Right cardiac atrium (tissue), 5 donors: ENCODE measurements at places on chromosomes 6 and 20. TPM values are rescaled to one million over a fixed set of nuclear protein-coding genes. Genes with fewer than 3 reads are reported as not detected.

DNA sequence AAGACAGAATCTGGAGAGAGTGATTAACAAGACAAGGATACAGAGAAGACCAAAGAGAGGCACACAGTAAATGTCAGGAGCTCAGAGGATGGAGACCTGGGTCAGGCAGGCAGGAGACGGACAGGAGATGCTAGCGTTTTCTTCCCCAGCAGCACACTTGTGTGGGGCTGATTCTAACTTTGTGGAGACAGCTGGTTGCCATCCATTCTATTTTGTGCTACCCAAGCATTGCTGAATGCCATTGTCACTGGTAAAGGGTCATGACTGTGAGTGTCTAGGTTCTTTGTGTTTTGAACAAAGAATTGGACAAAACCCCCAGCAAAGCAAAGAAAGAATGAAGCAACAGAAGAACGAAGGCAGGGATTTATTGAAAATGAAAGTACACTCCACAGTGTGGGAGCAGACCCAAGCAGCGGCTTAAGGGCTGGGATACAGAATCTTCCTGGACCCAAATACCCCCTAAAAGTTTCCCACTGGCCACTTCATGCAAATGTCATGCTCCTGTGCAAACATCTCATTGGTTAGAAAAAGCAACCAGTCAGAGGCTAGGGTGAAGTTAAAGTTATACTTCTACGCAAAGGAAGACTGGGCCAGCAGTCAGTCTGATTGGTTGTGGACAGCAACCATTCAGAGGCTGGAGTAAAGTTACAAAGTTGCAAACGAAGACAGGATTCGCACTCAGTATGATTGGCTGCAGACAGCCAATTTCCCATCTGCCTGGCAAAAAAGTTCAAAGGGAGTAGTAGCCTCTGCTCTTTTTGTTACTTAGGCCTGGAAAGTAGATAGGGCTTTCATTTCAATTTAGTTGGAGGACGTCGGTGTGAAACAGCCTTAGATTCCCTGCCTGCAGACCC is 17.5 kb downstream of the PTK7 start:
- DNase-seq = peak; percentile 35

- DNase-seq = no peak
Measured at GRCh38 chr6:113742342-113742741, 114.8 kb upstream of the MARCKS start.

DNA sequence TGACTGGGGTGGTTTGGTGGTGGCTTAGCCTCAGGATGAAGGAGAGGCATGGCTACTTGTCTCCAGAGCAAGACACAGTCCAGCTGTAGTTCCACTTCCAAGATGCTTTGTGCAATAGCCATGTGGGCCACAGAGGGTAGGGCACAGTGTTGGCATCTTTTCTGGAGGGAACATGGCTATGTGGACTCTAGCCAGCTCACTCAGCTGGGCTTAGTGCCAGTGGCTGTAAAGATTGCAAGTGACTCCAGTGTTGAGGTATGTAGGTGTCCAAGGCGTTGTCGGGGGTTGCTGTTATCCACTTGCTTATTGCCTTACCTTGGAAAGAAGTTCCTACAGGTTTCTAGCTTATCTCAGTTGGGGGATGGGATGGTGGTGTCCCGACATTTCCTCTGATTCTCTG is 233.4 kb downstream of the CD109 start:
- no peak for DNase-seq

- DNase-seq = no peak
Measured at GRCh38 chr6:155313602-155314091, 637 bp downstream of the TFB1M start.

- peak; percentile 96 for DNase-seq
Measured at GRCh38 chr6:30515944-30516753, 26.8 kb downstream of the HLA-E start.

GRCh38 chr6:6006428-6007365 is at the start of gene NRN1:
NRN1 (minus strand) TSS chr6:6006925; CDS start chr6:6006749, 176 bp downstream.
- DNase-seq = no peak

DNA sequence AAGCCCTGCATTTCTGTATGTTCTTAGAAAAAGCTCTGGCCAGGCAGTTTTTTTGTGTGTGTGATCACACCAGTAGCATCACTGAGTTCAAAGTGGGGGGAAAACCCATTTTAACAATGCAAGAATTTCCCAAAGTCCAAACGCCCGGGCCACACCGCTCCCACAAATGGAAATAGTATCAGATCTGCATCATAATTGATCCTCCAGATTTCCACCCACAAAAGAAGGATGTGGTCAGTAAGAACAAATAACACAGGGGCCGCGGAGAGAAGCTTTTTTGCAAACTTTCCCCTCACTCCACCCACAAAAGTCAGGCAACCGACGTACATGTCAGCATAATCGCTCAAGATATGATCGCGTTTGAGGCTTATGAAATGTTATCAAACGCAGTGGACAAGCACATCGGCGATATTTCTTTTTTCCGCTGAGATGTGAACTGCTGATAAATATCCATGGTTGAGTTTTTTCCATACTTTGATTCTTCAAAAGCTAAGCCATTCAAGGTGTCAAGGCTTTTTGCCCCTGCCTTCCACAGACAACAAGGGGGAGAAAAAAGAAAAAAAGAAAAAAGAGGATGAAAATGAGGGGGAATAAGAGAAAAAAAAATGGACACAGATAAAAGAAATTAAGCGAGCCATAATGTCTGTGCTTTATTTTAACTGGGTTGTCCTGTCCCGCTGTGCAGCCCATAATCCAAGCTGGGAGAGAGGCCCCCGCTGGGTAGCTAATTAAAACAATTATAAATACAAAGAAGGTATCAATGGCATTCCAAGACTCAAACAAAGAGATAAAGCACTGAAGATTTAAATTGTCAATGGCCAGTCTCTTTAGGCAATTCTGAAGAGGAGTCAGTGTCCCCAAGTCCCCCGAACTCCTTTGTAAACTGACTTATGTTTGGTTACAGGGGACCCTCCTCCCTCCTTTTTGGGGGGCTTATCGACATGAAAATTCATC is 143.5 kb downstream of the ZFP64 start:
- no peak for DNase-seq

- no peak for DNase-seq
Measured at GRCh38 chr6:110703906-110704594, 111.2 kb downstream of the CDK19 start.

DNA sequence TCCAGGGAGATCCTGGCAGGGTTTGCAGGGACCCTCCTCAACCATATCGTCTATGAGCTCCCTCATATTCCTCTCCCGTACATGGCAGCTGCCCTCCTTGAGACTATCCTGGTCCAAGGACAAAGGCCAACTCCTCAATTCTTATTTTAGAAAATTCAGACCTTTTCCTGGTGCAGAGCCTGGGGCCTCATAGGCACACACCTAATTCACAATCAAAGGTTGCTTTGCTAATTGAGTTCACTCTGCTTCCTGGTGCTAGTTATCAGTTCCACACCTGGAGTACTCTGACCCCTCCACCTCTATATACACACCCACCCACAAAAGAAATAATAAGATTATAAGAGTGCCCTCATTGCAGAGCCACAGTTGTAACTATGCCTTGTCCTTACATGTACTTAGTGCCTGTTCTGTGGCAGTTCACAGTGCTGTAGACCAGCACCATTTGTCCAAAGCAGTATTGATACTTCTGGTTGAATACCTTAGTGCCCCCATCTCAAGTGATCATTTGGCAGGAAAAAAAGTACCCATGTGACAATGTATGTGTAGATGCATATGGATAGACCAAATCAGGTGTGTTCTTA is 38.7 kb downstream of the GSS start:
- no peak for DNase-seq

DNA sequence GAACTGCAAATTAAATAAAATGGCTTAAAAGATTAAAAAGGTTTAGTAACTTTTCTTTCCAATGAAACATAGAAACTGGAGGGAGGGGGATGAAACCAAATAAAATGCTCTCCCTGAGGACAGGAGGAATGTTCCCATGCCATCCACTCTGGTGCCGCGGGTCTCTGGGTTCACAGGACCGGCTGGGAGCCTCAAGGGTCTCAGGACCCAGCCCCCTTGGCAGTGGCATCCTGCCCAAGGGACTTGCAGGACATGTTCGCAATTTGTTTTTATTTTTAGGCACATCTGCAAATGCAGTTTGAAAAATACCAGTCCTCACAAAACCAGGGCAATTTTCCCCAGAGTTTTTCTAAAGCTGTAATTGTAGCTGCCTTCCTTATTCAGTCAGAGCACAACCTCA is 7.5 kb downstream of the BEND3 start:
- no peak for DNase-seq

DNA sequence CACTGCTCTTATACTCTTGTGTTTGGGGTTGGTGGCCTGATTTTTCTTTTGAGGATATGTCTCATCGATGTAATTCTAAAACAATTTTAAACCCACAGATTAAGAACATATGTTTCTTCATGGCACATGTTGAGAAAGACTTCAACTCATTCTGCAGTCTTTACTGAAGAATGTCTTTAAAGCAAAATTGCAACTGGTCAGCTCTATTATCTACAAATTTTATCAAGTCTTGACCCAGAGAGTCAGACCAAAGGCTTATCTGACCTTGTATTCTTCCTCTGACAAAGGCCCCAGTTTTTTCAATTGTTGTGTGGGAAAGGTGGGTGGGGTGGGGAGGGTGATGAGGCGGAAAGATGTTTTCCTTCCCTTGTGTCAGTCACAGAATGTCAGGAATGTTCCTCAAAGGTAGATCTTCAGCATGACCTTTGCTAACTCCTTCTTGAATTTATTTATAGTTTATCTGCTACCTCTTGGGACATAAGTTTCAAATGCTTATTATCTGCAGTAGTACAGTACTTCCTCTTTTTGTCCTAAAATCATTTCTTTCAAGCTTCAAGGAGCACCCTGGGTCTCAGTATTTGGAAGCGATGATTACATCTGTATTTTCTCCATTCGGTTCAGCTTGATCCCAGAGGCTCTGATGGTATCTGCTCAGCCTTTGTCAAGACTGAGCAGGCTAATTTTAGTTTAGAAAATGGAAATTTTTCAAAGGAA is 63.2 kb upstream of the TIAM2 start:
- DNase-seq = no peak

DNA sequence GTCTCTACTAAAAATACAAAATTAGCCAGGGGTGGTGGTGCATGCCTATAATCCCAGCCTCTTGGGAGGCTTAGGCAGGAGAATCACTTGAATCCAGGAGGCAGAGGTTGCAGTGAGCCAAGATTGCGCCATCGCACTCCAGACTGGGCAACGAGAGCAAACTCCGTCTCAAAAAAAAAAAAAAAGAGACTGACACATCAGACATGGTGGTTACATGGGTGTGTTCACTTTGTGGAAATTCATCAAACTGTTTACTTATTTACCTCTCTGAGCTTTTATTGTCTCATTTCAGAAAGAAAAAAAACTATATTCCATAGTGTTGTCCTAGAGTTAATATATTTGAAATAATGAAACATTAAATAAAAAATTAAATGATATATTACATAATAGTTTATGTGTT is 64.8 kb downstream of the MBOAT1 start:
- peak; percentile 16 for DNase-seq

DNA sequence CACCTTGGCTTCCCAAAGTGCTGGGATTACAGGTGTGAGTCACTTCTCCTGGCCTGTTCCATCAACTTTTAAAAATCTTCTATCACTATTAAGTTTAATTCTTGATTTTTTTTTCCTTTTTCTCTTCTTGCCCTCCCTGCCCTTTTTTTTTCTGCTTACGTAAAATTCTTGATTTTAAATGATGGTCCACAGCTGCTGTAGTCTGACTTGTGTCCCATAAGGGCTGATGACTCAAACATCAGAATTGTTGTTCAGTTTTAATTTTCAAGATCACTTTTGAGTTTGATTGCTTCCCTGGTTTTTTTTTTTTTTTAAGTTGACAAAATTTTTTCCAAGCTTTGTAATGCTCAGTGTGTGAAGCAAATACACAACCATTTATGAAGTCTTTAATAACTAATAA is 61.9 kb downstream of the CBFA2T2 start:
- no peak for DNase-seq

DNA sequence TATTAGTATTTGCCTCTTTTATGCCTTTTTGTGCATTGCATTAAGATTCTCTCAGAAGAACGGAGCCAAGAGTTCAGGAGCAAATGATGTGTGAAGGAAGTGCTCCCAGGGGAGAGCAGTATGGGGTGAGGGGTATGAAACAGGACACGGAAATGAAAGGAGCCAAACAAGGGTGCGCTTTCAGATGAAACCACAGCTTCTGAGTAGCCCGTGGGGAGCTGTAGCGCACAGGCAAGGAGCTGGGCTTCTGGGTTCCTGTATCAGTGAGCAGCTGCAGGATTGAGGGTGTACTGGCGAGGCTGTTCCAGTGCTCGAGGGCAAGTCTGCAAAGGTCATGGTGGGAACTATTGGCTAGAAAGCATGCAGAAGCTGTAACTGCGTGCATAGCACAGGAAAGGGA is 25.4 kb downstream of the ANKEF1 start:
- no peak for DNase-seq

- DNase-seq = no peak
Measured at GRCh38 chr6:69881322-69882151, 15.2 kb downstream of the COL19A1 start.

DNA sequence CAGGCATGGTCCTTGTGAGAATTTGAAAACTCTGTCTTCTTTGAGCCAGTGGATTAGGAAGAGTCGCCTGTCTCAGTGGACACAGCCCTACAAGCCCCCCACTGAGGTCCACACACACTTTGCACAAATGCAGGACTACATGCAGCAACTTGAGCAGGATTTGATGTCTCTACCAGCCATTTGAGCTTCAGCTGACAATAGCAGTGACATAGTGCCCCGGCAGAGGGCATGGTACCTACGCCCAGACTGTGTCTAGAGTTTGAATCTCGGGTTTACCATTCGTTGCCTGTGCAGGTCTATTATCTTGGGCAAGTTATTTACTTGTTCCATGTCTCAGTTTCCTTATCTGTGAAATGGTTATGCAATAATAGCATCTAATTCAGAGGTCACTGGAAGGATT is 580.1 kb downstream of the TFAP2B start:
- DNase-seq = no peak

GRCh38 chr20:62760856-62761758 is 35.2 kb upstream of the MRGBP start:
- peak; percentile 68 for DNase-seq

DNA sequence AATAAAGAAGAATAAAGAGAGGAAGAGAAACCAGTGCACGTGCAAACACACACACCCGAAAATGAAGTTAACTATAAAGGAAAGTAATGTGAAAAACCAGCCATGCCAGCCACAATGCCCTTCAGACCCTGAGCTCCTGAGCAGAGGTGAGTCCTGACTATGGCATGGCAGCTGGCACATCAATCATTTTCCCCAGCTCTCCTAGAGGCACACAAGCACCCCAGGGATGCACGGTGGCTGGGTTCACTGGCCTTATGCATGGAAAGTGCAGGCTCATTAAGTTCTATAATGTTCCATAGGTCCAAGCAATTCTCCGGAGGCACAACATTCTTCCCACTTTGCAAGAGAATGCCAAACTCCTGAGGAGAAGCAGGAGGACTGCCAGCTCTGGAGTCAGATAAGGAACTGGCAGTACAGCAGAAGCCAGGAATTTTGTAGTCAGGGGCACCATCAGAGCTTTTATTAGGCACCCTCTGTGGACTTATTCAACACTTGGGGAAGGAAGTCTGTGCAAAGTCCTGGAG is 175.0 kb upstream of the PRDM1 start:
- DNase-seq = no peak

C20orf204 gene
- polyA plus RNA-seq = 0.36 TPM

POPDC3 gene
- polyA plus RNA-seq = 53.2 TPM

OR2B6 gene
- not detected for polyA plus RNA-seq

POM121L2 gene
- polyA plus RNA-seq = not detected

FOXP4 gene
- polyA plus RNA-seq = 15.3 TPM

KIF6 gene
- 0.43 TPM for polyA plus RNA-seq

DYNLT2 gene
- polyA plus RNA-seq = 1.2 TPM

MRAP2 gene
- 0.63 TPM for polyA plus RNA-seq

MUC21 gene
- polyA plus RNA-seq = 0.07 TPM

LCA5 gene
- 1.6 TPM for polyA plus RNA-seq

SGK2 gene
- 3.6 TPM for polyA plus RNA-seq

FAM184A gene
- 2.9 TPM for polyA plus RNA-seq

PI3 gene
- polyA plus RNA-seq = not detected

LST1 gene
- 7.8 TPM for polyA plus RNA-seq

RIPK1 gene
- 6.8 TPM for polyA plus RNA-seq
